H7 (cell line): ENCODE measurements at places on chromosomes 1 and 21. TPM values are rescaled to one million over a fixed set of nuclear protein-coding genes. Genes with fewer than 3 reads are reported as not detected.

GRCh38 chr1:229281339-229281926, 10.5 kb downstream of the RAB4A start:
- no peak for DNase-seq

DNA sequence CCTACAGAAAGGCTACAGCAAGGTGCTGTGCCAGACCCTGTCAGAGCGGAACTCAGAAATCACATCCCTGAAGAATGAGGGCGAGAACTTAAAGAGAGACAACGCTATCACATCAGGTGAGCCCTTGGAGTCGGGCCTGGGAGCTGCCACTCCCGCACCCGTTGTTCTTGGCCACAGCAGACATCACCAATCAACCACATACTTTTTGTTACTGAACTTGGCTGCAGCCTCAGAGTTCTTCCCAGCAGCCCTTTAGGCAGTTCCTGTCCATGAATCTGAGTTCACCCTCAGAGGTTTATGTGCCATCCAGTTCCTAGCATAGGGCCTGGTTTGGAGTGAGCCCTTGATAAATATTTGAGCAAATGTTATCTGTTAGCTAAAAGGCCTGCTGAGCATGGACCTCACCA, 61.6 kb downstream of the FHAD1 start:
- DNase-seq: no peak

GRCh38 chr1:225875044-225875815, 7.0 kb downstream of the TMEM63A start:
- DNase-seq: no peak

- no peak for DNase-seq
Observed at GRCh38 chr1:199089393-199090122, 450.7 kb downstream of the PTPRC start.

DNA sequence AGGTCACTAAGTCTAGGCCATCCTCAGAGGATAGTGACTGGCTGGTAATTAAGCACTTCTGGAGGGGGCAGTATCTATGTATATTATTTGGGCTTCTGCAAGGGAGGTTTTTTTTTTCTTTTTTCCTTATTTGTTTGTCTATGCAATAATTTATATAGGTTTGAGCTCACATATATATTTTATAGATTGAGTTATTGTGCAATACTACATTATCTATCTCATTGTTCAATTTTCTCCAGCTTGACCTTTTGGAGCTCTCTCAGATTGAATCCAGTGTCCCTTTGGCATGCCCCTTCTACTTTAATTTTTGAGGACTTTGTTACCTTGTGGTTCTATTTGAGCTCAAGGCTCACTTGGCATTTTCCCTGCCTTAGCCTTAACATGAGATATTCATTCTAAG, 852.1 kb downstream of the KCNT2 start:
- DNase-seq: no peak

DNA sequence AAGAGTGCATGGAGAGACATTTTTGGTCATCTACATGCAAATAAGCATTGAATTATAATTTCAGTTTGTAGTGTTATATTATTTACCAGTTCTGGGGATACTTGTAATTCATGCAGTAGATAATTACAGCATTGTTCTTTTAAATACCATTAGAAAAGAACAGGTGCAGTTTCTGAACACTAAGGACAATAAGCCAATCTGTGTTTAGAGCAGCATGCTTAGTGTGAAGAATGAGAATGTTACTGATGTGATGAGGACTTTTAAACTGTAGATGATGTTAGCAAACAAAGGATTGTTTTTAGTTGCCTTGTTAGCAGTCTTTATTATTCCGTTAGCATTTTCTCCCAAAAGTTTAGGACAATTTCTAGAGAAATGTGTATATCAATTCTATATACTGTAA, 348.3 kb downstream of the BRINP3 start:
- DNase-seq: no peak

CHD5 gene
- 0.78 and 0.83 TPM in 2 replicates for total RNA-seq
